Pancreas (tissue), 10 donors: ENCODE measurements at places on chromosomes 6 and 20. TPM values are rescaled to one million over a fixed set of nuclear protein-coding genes. Genes with fewer than 3 reads are reported as not detected.

Gene DEFB124
- not detected for polyA plus RNA-seq

Gene RAB44
- polyA plus RNA-seq, result 0.04 TPM

Gene CST4
- polyA plus RNA-seq, result not detected

Gene TEAD3
- polyA plus RNA-seq, result 9.7 TPM

Gene POU3F2
- not detected for polyA plus RNA-seq

Gene ZSCAN23
- polyA plus RNA-seq, result 0.42 TPM

Gene ECHDC1
- 20.5 TPM for polyA plus RNA-seq

Gene ADGRF4
- polyA plus RNA-seq, result not detected

Gene TFAP2A
- polyA plus RNA-seq, result 0.12 TPM

Gene SMOC2
- polyA plus RNA-seq, result 4.7 TPM

Gene TRIM31
- polyA plus RNA-seq, result 0.19 TPM

Gene CCN2
- 18.4 TPM for polyA plus RNA-seq

Gene RAD21L1
- not detected for polyA plus RNA-seq

Gene APOM
- polyA plus RNA-seq, result 3.4 TPM

Gene PRL
- not detected for polyA plus RNA-seq

Gene EFCAB8
- 0.19 TPM for polyA plus RNA-seq

Gene MEI4
- 0.94 TPM for polyA plus RNA-seq

Gene POM121L2
- not detected for polyA plus RNA-seq

- DNase-seq, result no peak
These were observed 19.4 kb downstream of the SDHAF4 start for GRCh38 chr6:70586114-70586513.

- DNase-seq, result no peak
These were observed 165.7 kb upstream of the OLIG3 start for GRCh38 chr6:137659871-137660270.

- DNase-seq, result no peak
These were observed 183.2 kb downstream of the CDH4 start for GRCh38 chr20:61435184-61435822.

GRCh38 chr6:158686311-158686710, 36.5 kb downstream of the SYTL3 start:
- DNase-seq, result no peak

- DNase-seq, result no peak
These were observed 5.8 kb downstream of the HMGA1 start for GRCh38 chr6:34242252-34243130.

DNA sequence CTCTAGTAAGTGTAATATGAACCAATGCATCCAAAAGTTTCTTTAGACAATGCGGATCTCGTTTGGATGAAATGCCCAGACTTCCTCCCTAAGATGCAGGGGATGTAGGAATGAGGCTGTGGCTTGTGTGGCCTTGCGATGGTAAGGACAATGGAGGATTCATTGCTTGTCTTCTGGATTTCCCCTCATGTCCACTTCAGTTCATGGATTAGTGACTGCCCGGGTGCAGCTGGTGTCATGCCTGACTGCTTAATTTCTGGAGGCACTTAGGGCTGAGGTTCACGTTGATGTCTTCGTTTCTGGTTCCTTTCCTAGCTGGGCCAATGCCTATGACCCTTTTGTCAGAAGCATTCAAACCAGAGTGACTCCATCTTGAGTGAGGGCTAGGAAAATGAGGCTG, 93.8 kb downstream of the SCP2D1 start:
- DNase-seq, result no peak

- no peak for DNase-seq
These were observed 58.4 kb downstream of the ADNP start for GRCh38 chr20:50872560-50873425.

DNA sequence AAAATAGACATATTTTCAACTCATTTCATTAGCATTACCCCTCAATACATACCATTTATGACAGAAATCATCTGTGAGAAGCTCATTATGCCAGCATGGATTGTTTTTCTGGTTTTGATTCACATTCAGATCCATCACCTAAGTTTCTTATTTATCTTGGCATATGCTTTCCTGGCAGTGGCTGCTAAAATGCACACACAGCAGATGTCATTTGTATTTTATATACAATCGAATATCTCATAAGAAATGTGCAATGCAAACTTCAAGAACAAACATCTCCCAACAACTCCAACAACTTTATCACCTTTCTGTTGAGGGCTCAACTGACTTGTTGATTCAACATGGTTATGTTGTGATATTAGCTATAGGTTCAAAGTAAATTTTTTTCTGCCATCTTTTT, 208.3 kb downstream of the PHACTR1 start:
- no peak for DNase-seq

GRCh38 chr6:132087391-132087790, 136.2 kb upstream of the CCN2 start:
- no peak for DNase-seq

DNA sequence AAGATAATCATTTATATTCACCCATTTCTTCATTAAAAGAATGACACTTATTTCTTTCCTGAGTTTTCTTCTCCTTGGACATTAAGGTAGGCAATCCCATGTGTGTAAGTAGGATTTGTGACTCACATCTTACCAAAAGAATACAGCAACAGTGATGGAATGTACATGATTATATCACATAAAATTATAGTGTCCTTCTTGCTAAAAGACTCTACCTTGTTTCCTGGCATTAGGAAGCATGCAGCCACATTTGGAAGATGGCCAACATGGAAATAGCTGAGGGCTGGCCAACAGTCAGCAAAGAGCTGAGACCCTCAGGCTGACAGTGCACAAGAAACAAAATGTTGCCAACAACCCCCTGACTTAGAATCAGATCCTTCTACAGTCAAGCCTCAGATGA, 327.9 kb upstream of the MARCKS start:
- DNase-seq, result no peak

GRCh38 chr20:46013829-46014516, 5.3 kb downstream of the MMP9 start:
- DNase-seq, result no peak

DNA sequence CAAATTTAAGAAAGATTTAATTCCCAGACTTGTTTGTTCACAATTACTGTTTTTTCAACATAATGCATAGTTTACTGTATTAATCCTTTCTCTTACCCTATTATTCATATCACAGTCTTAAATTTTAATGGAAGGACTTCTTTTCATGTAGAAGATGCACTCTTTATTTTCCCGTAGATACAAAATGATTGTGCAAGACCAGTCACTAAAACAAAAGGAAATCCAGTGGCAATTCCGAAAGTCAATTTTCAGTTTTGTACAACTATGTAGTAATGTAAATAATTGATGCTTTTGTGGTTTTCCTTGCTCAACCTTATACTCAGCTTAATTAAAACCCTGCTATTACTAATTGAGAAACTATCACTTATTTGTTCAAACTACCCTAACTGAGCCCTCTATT, 361.5 kb upstream of the PTCHD4 start:
- no peak for DNase-seq

DNA sequence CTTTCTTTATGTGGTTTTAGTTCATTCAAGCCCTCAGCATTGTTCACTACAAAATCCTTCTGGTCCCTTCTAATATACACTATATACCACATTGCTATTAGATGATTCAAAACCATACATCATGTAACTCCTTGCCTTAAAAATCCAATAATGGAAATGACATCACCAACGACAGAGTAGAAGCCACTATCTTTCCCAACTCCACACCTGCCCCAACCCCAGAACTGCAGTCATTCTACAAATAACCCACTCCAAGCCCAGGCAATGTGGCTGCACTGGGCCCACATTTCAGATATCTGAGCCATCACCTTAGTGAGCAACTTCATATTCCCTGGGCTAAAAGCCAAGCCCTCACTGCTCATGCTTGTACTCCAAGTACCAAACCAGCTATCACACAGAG, 22.6 kb upstream of the RUNX2 start:
- no peak for DNase-seq

- DNase-seq, result no peak
These were observed 1022.2 kb upstream of the GJE1 start for GRCh38 chr6:141110481-141110880.

DNA sequence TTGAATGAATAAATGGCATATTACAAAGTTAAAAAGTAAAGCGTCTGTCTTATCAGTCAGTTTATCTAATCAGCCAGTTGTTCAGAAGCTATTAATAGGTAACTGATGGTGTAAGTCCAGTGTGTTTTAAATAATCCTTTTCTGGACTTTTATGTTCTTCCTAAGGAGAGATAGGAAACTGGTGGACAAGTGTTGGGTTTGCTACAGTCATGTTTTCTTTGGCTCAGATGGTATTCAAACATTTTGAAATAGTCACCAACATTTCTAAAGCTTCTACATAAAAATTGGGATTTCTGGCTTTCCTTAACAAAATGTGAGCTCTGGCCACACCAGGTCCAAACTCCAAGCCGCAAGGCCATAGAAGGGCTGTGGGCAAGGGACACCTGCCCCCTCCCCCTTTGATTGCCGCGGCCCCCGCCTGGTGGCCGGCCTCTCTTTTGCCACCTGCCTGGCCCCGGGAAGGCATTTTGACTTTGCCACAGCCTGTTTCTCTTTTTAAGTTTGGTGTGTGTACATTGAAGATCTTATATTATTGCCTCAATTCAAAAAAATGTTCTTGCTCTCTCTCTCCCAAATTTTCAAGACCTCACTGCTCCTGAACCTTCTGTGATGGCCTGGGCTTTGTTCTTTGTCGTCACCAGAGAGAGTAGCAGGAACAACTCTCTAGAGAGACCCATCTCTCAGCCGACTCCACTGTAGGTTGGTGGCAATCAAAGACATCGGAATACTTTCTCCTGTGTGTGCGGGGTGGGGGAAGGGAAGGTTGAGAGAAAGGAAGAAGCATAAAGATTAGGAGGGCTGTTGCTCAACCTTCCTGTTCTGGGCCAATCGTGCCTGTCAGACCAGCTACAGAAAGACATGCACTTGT, 84.0 kb upstream of the ZNF217 start:
- peak; percentile 28 for DNase-seq

DNA sequence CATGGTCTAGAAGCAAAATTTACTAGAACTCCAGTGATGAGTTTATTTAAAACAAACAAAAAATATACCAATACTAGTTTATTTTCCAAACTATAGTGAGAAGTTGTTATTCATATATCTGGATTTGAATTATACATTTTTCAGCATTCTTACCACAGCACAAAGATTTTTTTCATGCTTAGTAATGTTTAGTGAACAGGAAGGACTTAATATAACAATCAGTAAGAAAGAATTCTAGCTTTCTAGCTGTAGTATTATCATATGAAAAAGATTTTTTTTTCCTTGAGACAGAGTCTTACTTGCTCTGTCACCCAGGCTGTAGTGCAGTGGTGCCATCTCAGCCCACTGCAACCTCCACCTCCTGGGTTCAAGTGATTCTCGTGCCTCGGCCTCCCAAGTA, 13.8 kb downstream of the MARCKS start:
- DNase-seq, result no peak

GRCh38 chr6:51077821-51078518, 259.3 kb downstream of the TFAP2B start:
- DNase-seq, result no peak

DNA sequence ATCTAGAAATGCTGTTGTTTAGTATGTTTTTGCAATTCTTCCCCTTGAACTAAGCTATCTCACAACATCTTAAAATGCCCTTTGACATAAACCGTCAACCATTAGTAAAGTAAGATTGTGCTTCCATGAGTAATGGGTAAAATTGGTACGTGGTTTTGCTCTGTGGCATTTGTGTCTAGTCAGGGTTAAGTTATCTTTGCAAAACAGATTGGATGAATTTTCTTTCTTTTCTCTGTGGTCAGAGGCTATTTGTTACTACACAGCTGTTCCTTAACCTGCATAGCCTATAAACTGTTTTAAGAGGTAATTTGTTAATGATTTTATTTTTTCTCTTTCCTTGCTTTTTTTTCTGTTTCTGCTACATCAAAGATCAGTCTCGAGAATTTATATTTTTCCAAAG, 75.4 kb downstream of the RPP40 start:
- no peak for DNase-seq

GRCh38 chr20:19958219-19958618, 58.9 kb upstream of the NAA20 start:
- no peak for DNase-seq

GRCh38 chr20:23302386-23302785, 48.2 kb upstream of the NXT1 start:
- DNase-seq, result no peak

GRCh38 chr20:25076731-25077609, 5.0 kb downstream of the VSX1 start:
- DNase-seq, result no peak

DNA sequence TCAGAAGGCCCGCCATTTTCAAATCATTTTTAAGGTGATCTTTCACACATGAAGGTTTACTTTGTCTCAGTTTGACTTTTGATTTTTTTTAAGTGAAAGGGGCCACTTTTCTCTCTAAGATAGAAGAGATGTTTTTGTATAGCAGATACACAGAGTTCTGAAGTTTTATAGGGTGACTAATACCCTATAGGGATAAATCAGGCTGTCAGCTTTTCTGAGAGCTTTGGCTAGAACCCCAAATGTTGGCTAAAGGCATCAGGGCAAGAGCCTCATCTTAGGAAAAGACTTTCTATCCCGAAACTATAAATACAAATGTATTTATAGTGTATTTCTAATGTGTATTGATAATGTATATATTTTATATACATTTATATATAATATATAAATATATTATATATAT, 181.4 kb downstream of the TBX18 start:
- DNase-seq, result no peak

- DNase-seq, result peak; percentile 28
These were observed 9.9 kb upstream of the RFPL4B start for GRCh38 chr6:112337209-112337638.

DNA sequence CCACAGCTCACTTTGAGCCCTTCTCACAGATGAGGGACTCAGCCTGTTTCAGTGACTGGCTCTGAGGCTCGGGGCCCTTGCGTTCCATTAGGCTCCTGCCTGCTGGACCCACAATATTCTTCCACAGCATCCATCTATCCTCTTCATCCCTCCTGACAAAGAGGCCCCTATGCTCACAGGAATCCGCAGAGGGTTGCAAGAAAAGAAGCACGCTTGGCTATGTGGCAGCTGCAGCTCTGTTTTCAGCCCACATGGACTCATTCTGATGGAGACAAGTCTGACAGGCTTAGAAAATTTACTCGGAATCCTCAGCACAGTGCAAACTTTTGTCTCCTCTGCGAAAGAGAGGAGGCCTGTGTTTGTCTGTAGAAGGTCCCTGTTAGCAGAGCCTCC, 207.5 kb downstream of the SYNDIG1 start:
- DNase-seq, result no peak

DNA sequence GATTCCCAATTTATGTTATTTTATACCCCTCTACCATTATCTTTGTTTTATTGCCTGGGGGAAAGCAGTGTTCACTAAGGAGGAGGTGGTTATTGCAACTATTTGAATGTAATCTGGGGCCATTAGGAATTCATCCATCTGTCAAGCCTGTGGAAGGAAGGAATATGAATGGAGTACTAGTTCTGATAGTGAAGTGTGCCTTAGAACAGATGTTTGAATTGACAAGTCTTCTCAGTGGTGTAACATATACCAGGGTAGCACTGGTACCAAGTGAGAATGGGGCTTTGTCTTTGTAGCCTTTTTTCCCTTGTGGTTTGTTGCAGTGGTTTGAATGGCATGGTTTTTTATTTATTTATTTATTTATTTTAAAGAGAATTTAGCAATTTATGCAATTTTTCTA, 27.9 kb upstream of the HDAC2 start:
- DNase-seq, result no peak
